ENCODE measurements at places on chromosomes 1 and 21. TPM values are rescaled to one million over a fixed set of nuclear protein-coding genes. Genes with fewer than 3 reads are reported as not detected.

- H3K4me1 ChIP-seq, result no peaks in the 10 kb centered on the region
- H3K4me3 ChIP-seq, result no peak overlapping the region
- no peaks in the 10 kb centered on the region for H3K27me3 ChIP-seq
- no peaks in the 10 kb centered on the region for H3K36me3 ChIP-seq
- no peak overlapping the region for H3K27ac ChIP-seq
- DNase-seq, result no peak
Measured at GRCh38 chr1:51088474-51088873, 13.6 kb upstream of the C1orf185 start.

DNA sequence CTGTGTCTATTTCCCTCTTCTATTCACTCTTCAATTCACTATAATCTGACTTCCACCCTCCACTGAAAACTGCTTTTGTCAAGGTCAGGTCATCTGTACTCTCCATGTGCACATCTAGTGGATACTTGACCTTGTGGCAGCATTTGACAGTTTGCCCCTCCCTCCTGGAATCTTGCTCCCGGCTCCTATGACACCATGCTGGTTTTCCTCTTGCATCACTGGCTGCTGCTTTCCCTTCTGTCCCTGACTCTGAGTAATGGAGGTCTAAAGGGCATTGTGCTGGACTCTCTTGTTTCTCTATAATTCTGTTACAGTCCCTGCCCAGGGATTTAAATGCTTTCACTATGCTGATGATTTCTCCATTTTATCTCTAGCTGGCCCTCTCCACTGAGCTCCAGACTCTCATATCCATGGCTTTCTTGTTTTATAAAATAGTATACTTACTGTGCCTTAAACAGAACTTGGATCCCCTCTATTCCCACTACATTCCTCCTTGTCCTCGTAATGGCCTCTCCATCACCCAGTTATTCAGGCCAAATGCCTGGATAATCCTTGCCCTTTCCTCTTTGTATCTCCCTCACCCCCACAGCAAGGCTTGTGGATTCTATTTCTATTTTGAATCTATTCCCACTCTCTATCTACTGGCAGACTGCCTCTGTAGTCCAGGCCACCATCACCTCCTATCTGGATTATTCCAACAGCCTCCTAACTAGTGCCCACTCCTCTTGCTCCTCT is 36.8 kb upstream of the PODN start:
- H3K27me3 ChIP-seq, result no peaks in the 10 kb centered on the region
- H3K27ac ChIP-seq, result no peak overlapping the region
- no peaks in the 10 kb centered on the region for H3K36me3 ChIP-seq
- no peaks in the 10 kb centered on the region for H3K4me1 ChIP-seq
- no peak for DNase-seq

GRCh38 chr1:168752171-168752832 is 23.3 kb upstream of the DPT start:
- H3K4me1 ChIP-seq, result no peaks in the 10 kb centered on the region
- no peaks in the 10 kb centered on the region for H3K36me3 ChIP-seq
- H3K27ac ChIP-seq, result no peak overlapping the region
- H3K27me3 ChIP-seq, result no peaks in the 10 kb centered on the region
- H3K4me3 ChIP-seq, result no peak overlapping the region

DNA sequence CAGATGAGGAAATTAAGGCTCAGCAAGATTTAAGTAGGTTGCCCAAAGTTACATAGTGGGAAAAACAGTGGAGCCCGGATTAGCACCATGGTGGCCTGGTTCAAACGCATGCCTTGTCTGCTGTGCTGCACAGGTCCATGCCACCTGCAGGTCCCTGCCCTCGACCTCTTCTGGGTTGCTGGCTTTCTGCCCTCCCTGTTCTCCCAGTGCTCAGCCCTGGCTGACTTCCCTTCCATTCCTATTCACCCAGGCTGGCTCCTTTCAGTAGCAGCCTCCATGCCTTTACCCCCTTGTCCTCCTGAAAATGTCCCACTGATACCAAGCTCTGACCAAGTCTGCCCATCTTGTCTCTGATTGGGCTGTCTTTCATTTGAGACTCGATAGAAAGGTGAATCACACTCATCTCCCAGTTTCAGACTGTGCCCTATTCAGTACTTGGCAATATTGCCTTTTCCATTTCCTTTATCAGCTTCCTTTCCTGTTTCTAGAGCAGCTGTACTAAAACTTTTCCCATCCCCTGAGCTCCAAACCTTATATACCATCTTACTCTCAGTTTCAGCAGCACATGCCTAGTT is 75.8 kb downstream of the ST3GAL3 start:
- H3K4me1 ChIP-seq, result peaks cover 32% of the 10 kb centered on the region
- no peak overlapping the region for H3K4me3 ChIP-seq
- peaks cover 10% of the 10 kb centered on the region for H3K36me3 ChIP-seq
- no peaks in the 10 kb centered on the region for H3K27me3 ChIP-seq

- no peaks in the 10 kb centered on the region for H3K36me3 ChIP-seq
- H3K27ac ChIP-seq, result no peak overlapping the region
- H3K27me3 ChIP-seq, result peaks cover 5% of the 10 kb centered on the region
- no peak for DNase-seq
Measured at GRCh38 chr1:25140073-25140797, 92.1 kb downstream of the SYF2 start.

DNA sequence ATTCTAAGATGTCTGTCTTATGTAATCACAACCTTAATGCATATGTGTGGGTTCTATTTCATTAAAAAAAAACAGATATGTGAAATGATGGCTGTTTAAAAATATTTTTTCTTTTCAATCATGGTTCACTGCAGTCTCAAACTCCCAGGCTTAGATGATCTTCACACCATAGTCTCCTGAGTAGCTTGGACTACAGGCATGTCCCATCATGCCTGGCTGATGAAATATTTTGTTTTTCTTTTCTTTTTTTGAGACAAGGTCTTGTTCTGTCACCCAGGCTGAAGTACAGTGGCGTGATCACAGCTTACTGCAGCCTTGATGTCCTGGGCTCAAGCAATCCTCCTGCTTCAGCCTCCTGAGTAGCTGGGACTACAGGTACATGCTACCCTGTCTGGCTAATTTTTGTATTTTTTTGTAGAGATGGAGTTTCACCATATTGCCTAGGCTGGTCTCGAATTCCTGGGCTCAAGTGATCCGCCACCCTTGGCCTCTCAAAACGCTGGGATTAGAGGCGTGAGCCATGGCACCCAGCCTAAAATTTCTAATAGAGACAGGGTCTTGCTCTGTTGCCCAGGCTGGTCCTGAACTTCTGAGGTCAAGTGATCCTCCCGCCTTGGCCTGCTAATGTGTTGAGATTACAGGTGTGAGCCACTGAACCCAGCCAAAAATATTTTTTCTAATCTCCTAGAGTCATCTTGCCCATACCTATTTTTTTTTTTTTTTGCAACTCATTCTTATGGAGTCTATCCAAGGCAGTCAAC is 67.6 kb downstream of the GIPC2 start:
- peaks cover 4% of the 10 kb centered on the region for H3K4me1 ChIP-seq
- no peak for DNase-seq
- H3K27me3 ChIP-seq, result no peaks in the 10 kb centered on the region
- no peak overlapping the region for H3K27ac ChIP-seq
- H3K4me3 ChIP-seq, result no peak overlapping the region

- DNase-seq, result no peak
- H3K27ac ChIP-seq, result no peak overlapping the region
- no peak overlapping the region for H3K4me3 ChIP-seq
- peaks cover 18% of the 10 kb centered on the region for H3K4me1 ChIP-seq
Measured at GRCh38 chr21:41628256-41628655, 120.3 kb upstream of the TMPRSS2 start.

DNA sequence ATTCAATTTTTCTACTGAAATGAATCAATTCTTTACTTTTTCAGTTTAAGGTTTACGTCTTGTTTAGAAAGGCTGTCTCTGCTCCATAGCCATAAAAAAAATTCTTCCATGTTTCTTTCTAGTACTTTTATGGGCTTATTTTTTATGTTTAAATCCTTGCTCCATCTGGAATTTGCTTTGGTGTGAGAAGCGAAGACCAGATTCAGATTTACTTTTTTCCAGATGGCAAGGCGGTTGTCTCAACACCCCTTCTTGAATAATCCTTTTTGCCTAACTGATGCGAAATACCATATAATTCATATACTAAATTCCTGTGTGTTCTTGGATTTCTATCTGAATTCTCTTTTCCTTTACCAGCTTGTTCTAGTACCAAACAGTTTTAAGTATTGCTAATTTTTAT is 101.5 kb downstream of the C1orf94 start:
- no peaks in the 10 kb centered on the region for H3K4me1 ChIP-seq
- no peak for DNase-seq
- H3K36me3 ChIP-seq, result no peaks in the 10 kb centered on the region
- no peak overlapping the region for H3K27ac ChIP-seq
- no peaks in the 10 kb centered on the region for H3K27me3 ChIP-seq
- H3K4me3 ChIP-seq, result no peak overlapping the region

DNA sequence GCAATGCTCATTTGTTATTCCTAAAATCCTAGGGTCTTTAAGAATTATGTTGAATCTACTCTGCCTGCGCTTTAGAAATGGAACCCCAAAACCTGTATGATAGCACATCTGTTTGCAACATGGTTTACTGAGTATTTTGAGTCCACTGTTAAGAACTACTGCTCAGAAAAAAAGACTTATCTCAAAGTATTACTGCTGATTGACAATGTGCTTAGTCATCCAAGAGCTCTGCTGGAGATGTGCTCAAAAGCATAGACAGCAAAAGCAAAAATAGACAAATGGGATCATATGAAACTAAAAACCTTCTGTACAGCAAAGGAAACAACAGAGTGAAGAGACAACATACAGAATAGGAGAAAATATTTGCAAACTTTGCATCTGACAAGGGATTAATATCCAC is 107.0 kb downstream of the CTH start:
- no peaks in the 10 kb centered on the region for H3K36me3 ChIP-seq
- H3K27me3 ChIP-seq, result no peaks in the 10 kb centered on the region
- no peak overlapping the region for H3K27ac ChIP-seq
- H3K4me1 ChIP-seq, result no peaks in the 10 kb centered on the region

- H3K4me3 ChIP-seq, result no peak overlapping the region
- no peaks in the 10 kb centered on the region for H3K36me3 ChIP-seq
- H3K27me3 ChIP-seq, result no peaks in the 10 kb centered on the region
- peak overlapping the region; percentile 99 for H3K27ac ChIP-seq
- DNase-seq, result no peak
Measured at GRCh38 chr21:45152265-45152746, 77.9 kb downstream of the ADARB1 start.

GRCh38 chr1:180912211-180912800 is 391 bp upstream of the KIAA1614 start:
- DNase-seq, result no peak
- H3K4me1 ChIP-seq, result no peaks in the 10 kb centered on the region
- no peaks in the 10 kb centered on the region for H3K27me3 ChIP-seq
- peak overlapping the region; percentile 48 for H3K4me3 ChIP-seq

GRCh38 chr21:35043549-35043948 is 5.6 kb downstream of the RUNX1 start:
- H3K27ac ChIP-seq, result no peak overlapping the region
- DNase-seq, result no peak
- peaks cover 19% of the 10 kb centered on the region for H3K4me1 ChIP-seq
- no peaks in the 10 kb centered on the region for H3K27me3 ChIP-seq

GRCh38 chr1:171455967-171456366 is 29.4 kb upstream of the PRRC2C start:
- H3K4me3 ChIP-seq, result no peak overlapping the region
- no peaks in the 10 kb centered on the region for H3K4me1 ChIP-seq
- DNase-seq, result no peak

GRCh38 chr1:158095737-158096335 is 84.9 kb upstream of the CD1D start:
- DNase-seq, result peak; percentile 43
- no peak overlapping the region for H3K27ac ChIP-seq
- H3K4me1 ChIP-seq, result no peaks in the 10 kb centered on the region
- peaks cover 60% of the 10 kb centered on the region for H3K36me3 ChIP-seq
- no peak overlapping the region for H3K4me3 ChIP-seq

- H3K36me3 ChIP-seq, result peaks cover 29% of the 10 kb centered on the region
- no peak overlapping the region for H3K4me3 ChIP-seq
- no peaks in the 10 kb centered on the region for H3K27me3 ChIP-seq
- peaks cover 13% of the 10 kb centered on the region for H3K4me1 ChIP-seq
Measured at GRCh38 chr1:67818725-67819301, 14.5 kb downstream of the GNG12 start.

- H3K27ac ChIP-seq, result no peak overlapping the region
- H3K36me3 ChIP-seq, result no peaks in the 10 kb centered on the region
- no peaks in the 10 kb centered on the region for H3K4me1 ChIP-seq
- H3K4me3 ChIP-seq, result no peak overlapping the region
Measured at GRCh38 chr1:107486349-107486748, 345.5 kb downstream of the NTNG1 start.

The BRDT gene
- polyA plus RNA-seq, result not detected

The LIX1L gene
- polyA plus RNA-seq, result 39.1 TPM

The GUCA2B gene
- polyA plus RNA-seq, result not detected

The NBPF3 gene
- 8.7 TPM for polyA plus RNA-seq

All from SK-N-SH (cell line).